ENCODE measurements at places on chromosomes 4 and X.

- no peak for DNase-seq
Observed at GRCh38 chr4:99459546-99460042, 24.5 kb upstream of the ADH7 start.

DNA sequence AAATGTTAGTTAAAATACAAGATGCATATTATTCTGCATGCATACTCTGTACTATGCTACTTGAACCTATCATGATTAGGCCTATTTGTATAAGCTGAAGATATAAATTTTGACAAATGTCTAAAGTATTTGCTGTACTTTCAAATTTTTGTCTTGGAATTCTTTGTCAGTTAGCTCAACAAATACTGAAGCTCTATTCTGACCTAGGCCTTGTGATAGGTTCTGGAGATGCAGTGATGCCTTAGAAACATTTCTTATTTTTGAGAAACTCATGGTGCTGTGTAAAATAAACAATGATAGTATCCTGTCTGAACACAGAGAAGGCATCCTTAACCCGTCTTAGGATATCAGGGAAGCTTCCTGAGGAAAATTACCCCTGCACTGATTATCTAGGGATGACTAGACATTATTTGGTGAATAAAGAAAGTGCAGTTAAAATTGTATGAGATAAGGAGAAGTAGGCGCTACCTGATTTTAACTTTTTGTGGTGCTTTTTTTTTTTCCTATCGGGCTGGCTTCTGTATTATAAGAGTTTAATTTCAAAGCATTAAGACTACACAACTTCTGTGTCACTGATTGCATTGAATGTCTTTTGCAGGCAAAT lies 43.4 kb downstream of the MOB1B start:
- DNase-seq = no peak

- DNase-seq = no peak
Observed at GRCh38 chr4:41301137-41301536, 44.4 kb downstream of the UCHL1 start.

- DNase-seq = no peak
Observed at GRCh38 chr4:98387345-98388026, 126.3 kb downstream of the RAP1GDS1 start.

GRCh38 chrX:6456196-6456595 lies 78.7 kb downstream of the VCX3A start:
- DNase-seq = no peak

GRCh38 chr4:47031751-47032404 lies 511 bp downstream of the GABRB1 start:
- DNase-seq = no peak

- DNase-seq = no peak
Observed at GRCh38 chrX:2523911-2524310, 23.1 kb upstream of the DHRSX start.

DNA sequence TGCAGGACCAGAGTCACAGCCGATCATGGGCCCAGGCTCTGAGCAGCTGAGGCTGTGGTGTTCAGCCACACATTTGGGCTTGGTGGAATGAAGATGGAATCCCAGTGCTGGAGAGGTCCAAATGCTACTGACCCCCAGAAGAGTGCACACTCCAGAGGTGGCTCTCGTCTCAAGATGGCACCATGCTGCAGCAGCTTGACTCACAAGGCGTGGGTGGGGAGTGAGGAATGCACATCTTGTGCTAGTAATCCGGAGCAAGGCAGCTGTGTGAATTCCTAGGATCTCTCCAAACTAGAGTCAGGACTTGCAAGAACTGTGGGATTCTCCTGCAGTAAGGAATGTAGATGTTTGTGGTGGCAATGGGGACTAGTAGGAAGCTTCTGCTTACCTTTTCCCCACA lies 28.7 kb downstream of the RAB28 start:
- DNase-seq = no peak

DNA sequence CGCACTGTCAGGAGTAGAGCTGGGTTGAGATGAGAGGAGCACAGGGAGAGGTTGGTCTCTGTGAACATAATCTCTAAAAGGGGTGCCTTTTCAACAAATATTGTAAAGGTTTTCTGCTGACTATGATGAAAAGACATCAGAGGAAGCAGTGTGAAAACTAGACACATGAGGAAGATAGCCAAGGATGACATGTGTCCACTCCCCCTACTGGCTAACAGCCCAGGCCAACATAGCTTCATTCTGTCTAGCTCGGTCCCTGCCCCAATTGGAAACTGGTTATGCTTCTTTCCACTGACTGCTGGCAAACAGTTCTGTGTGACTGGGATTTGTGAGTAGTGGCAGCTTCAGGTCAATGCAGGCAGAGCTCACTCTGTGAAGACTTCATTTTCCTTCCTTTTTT lies 115.4 kb upstream of the ESX1 start:
- no peak for DNase-seq

DNA sequence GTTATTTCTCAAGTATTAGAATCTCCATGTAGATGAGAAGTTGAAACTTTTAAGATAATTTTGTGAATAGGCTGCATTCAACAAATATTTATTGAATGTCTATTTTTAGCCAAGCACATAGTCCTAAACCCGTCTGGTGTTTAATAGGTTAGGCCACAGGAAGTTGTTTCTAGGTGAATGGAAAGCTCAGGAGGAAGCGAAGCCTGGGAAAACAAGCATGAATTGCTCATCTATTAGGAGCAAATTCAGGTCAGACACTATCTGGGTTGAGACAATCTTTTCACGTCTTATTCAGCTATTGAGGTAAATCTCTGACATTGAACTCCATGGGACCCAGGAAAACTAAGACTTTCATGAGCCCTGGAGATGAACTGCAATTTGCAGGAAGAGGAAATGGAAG lies 43.1 kb upstream of the FREM3 start:
- DNase-seq = no peak

DNA sequence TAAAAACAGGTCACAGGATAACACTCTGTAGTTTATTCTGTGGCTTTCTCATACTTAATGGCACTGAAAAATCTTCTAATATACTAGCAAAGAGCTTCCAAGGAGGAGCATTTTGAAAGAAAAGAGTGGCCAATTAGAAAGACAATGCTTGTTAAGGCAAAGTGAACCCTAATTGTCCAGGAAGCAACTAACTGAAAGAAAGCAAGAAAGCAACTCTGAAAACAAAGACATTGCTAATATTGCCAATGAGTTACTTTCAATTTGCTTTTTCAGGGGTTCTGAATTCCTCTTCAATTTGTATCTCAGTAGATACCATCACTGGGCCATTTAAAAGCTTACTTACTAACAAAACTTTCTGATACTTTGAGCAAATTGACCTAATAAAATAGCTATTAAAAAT lies 78.5 kb upstream of the MTNR1A start:
- DNase-seq = no peak

GRCh38 chr4:32745351-32745750 lies 2025.2 kb downstream of the PCDH7 start:
- DNase-seq = no peak

- DNase-seq = no peak
Observed at GRCh38 chr4:73727685-73728084, 12.7 kb upstream of the CXCL8 start.

- no peak for DNase-seq
Observed at GRCh38 chr4:32932156-32932555, 2212.0 kb downstream of the PCDH7 start.

DNA sequence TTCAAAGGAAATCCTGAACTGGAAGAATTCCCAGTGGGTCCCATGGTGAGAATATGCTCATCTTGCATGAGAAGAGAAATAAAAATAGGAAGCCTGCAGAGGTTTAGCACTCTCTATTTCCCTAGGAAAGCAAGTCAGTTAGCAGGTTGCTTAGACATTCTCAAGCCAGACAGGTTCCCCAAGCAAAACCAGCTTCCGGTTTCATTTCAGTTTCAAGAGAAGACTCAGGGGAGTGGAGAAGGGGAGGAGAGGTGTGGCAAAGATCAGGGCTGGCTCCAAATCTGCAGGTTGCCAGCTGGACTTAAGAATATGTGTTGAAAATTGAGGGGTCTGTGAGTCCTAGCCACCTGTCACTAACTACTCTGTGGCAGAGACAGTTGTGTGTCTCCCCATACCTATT lies 107.5 kb downstream of the CLNK start:
- no peak for DNase-seq

GRCh38 chrX:55867181-55867651 lies 149.7 kb downstream of the RRAGB start:
- no peak for DNase-seq

DNA sequence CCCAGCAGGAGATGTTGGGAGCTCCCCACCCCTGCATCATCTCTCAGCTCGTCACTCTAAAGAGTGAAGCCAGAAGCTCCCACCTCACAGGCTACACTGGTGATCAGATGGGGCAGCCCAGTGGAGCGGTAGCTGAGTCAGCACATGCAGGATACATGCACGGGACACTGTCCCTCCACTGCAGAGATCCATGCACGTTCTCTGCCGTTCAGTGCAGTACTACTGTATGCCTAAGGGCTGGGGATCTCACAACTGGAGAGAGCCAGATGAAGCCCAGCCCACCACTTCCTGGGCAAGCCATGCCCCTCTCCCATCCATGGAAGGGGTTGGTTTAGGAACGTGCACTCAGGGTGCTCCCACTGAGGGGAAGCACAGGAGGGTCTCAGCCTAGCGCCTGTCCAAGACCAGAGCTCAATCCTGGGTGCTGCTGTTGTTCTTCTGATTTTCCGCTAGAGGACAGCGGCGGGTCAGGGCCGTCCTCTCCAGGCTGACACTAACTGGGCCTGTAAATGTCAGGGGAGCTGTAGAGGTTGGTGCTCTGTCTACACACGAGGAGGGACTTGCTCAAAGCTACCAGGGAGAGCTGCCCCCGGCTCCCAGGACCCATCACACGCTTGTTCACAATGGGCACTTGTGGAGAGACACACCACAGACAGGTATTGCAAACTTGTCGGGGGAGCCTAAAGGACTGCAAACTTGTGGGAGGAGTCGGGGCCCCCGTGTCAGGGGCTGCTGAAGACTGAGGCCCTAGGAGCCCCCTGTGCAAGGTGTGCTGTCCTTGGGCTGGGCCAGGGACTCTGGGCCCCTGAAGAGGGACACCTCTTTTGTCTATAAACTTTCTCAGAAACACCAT lies 18.2 kb upstream of the ABLIM2 start:
- no peak for DNase-seq

DNA sequence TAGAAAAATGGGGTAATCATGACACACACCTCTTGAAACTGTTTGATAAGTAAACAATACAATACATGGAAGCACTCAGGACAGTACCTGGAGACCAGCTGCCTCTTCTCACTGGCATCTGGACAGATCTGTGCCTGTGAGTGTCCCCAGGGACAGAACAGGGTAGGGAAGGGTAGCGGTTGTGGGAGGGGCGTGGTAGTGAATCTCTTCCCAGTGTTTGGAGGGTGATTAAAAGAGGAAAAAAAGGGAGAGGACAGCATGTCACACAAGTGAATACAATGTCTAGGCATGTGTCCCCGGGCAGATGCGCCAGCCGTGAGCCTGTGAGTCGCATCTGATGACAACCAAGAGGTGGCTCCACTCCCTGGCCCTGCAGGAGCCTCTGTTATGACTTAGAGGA lies 138.8 kb upstream of the MSX1 start:
- no peak for DNase-seq

DNA sequence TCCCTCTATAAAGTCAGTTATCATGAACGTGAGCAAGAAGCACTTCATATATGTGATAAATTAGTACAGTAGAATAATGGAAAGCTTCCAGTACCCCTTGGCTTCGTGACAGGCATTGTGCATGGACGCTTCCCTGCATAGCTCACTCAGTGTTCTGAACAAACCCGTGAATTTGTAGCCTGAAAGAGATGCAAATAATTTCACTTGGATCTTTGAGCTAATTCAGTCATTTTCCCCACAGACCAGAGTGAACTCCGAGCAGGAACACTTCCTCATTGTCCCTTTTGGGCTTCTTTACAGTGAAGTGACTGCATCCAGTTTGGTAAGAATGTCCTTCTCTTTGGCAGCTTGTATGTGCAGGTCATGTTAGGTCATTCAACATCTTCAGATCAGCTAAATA lies 50.1 kb downstream of the ADD1 start:
- no peak for DNase-seq

GRCh38 chr4:123667496-123667895 lies 270.9 kb downstream of the SPRY1 start:
- no peak for DNase-seq

DNA sequence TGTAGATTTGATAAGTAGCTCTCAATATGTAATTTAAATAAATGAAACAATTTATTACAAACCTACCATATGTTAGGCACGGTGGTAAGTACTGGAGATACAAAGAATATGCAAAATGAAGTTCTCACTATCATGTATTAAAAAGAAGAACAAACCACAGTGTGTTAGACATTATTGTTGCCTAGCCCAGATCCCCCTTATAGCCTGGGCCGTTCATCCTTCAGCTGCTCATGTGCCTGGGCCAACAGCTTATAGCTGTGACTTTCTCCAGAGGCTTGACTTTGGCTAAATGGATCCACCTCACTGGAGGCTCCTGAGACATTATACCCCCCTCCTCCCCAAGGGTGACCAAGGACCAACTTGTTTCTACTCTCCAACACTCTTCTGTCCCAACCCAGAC lies 29.8 kb upstream of the CCNG2 start:
- DNase-seq = no peak

Data from fibroblast of skin of left quadriceps (primary cell).